ENCODE measurements at places on chromosomes 11 and 22. TPM values are rescaled to one million over a fixed set of nuclear protein-coding genes. Genes with fewer than 3 reads are reported as not detected.

The RASGRP2 gene
- not detected for total RNA-seq

The MS4A4E gene
- not detected for total RNA-seq

The ZNF195 gene
- total RNA-seq, result 13.7 TPM

The ACTN3 gene
- total RNA-seq, result not detected

The TUB gene
- total RNA-seq, result 9.1 TPM

The CDCA5 gene
- 4.2 TPM for total RNA-seq

The NPAS4 gene
- not detected for total RNA-seq

The CD248 gene
- total RNA-seq, result 21.9 TPM

The STX5 gene
- total RNA-seq, result 42.4 TPM

The ZNF215 gene
- 4.0 TPM for total RNA-seq

The DNAJB7 gene
- total RNA-seq, result not detected

The GRAMD4 gene
- 25.4 TPM for total RNA-seq

The ANO3 gene
- total RNA-seq, result 5.4 TPM

The TP53AIP1 gene
- not detected for total RNA-seq

The CARD18 gene
- not detected for total RNA-seq

The PGA5 gene
- not detected for total RNA-seq

The OSBP2 gene
- 2.9 TPM for total RNA-seq

The INPP5J gene
- 0.12 TPM for total RNA-seq

The CHADL gene
- 0.66 TPM for total RNA-seq

The ENTHD1 gene
- total RNA-seq, result not detected

The TEF gene
- total RNA-seq, result 12.1 TPM

The CEP126 gene
- total RNA-seq, result 4.2 TPM

The MMP1 gene
- 1,928 TPM for total RNA-seq

The TSPAN32 gene
- 0.26 TPM for total RNA-seq

The PKNOX2 gene
- 1.1 TPM for total RNA-seq

The PYGM gene
- total RNA-seq, result 1.3 TPM

The OAF gene
- total RNA-seq, result 14.0 TPM

The GRK3 gene
- 0.66 TPM for total RNA-seq

The ADM2 gene
- 0.37 TPM for total RNA-seq

The MOGAT2 gene
- total RNA-seq, result not detected

The SUSD2 gene
- total RNA-seq, result 17.5 TPM

The CKAP5 gene
- 72.9 TPM for total RNA-seq

The CDC42BPG gene
- total RNA-seq, result 0.25 TPM

The YAP1 gene
- total RNA-seq, result 131 TPM

The PHOX2A gene
- total RNA-seq, result not detected

The GPHA2 gene
- not detected for total RNA-seq

The ARVCF gene
- total RNA-seq, result 26.8 TPM

The SIRT3 gene
- total RNA-seq, result 9.8 TPM

The SCUBE1 gene
- total RNA-seq, result 0.19 TPM

The KCNJ5 gene
- total RNA-seq, result 0.06 TPM

The PDE2A gene
- total RNA-seq, result 2.9 TPM

The TH gene
- not detected for total RNA-seq

The C22orf42 gene
- total RNA-seq, result not detected

The TRIM49C gene
- not detected for total RNA-seq
